ENCODE measurements at places on chromosomes 11 and 22.
A peak's percentile ranks its signal among the peaks of the same experiment; 100 is the strongest.

- peaks cover 36% of the 10 kb centered on the region for H3K4me1 ChIP-seq
- DNase-seq: no peak
- H3K4me3 ChIP-seq: no peak overlapping the region
- no peaks in the 10 kb centered on the region for H3K27me3 ChIP-seq
Observed at GRCh38 chr11:26623076-26623659, 51.1 kb upstream of the MUC15 start.

DNA sequence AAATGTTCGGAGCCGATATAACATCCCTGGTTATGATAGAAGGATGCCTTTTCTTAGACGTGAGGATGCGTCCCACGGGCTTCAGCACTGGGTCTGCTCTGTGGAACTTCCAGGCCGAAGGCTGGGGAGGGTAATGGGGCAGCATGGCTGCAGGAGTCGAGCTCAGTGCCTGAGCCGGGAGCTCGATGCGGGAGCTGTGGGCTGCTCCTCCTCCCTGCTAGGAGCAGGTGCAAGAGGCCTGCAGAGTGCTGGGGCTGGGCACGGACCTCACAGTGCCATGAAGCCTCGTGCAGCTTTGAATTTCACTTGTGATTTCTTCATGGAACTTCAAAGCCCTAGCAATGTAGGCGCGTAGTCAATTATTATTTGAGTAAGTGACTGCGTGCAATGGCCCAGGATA lies 6.0 kb downstream of the TUBA8 start:
- H3K4me3 ChIP-seq: no peak overlapping the region
- no peak overlapping the region for H3K27ac ChIP-seq
- no peaks in the 10 kb centered on the region for H3K36me3 ChIP-seq
- DNase-seq: no peak
- H3K4me1 ChIP-seq: no peaks in the 10 kb centered on the region

DNA sequence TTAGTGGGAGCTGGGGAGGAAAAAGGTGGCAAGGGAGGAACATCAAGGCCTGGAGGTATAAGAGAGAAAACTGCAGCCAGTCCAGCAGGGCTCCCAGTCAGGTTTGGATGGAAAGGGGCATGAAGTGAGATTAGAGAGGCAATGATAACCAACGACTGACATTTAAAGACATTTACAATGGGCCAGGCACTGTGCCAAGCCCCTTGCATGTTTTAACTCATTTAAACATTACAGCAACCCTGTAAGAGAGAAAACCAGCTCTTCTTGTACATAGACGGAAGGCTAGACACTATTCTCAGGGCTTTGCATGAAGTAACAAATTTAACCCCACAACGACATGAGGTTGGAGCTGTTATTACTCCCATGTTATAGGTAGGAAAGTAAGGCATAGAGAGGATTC lies 32.1 kb upstream of the PAK1 start:
- peak overlapping the region; percentile 0 for H3K27ac ChIP-seq
- peaks cover 44% of the 10 kb centered on the region for H3K4me1 ChIP-seq
- no peaks in the 10 kb centered on the region for H3K27me3 ChIP-seq

DNA sequence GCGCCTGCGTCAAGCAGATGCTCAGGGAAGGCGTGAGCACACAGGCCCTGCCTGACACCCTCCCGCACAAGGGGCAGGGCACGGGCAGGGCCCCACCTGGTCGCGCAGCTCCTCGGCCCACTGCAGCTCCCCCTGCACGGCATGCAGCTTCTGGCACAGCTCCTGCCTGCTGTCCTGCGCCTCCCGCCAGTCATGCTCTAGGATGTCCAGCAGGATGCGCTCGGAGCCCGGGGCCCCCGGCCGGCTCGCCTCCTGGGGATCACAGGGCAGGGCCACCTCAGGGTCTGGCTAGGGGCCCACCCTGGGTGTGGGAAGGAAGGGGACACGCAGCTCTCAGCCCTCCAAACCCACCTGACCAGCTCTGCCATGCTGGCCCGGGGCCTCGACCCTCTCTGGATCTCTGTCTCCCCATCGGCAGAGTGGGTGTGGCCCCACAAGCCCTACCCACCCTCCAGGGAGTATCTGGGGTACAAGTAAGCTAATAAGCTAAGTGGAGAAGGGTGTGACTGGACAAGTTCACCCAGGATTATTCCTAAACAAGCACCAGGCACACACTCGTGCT lies 10.7 kb downstream of the CARD10 start:
- H3K4me3 ChIP-seq: no peak overlapping the region
- peak; percentile 68 for DNase-seq
- H3K27ac ChIP-seq: peak overlapping the region; percentile 73
- peaks cover 85% of the 10 kb centered on the region for H3K36me3 ChIP-seq
- H3K27me3 ChIP-seq: no peaks in the 10 kb centered on the region
- peaks cover 53% of the 10 kb centered on the region for H3K4me1 ChIP-seq

All from RWPE2 (cell line).